ENCODE measurements at places on chromosomes 12 and 14. TPM values are rescaled to one million over a fixed set of nuclear protein-coding genes. Genes with fewer than 3 reads are reported as not detected.

HCAR3 gene
- polyA plus RNA-seq, result 1.2 TPM

BATF gene
- 3.1 TPM for polyA plus RNA-seq

OVCH1 gene
- polyA plus RNA-seq, result not detected

DNA sequence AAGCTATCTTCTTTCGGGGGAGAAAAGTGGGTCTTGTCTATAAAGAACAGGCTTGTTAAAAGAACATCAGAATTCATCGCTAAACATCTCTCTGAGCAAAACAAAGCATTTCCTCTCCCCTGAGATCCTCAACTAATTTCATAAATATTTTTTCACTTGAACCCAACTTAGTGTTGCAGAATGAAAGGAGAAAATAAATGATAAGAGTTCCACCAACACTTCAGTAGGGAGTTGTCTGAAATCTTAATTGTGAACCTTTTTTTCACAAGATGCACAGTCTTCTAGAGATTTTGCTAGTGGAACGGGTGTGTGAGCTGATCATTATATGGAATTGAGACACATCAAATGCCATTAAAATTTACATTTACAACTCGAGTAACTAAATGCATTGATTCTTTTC lies 1.3 kb upstream of the DAAM1 start:
- no peak overlapping the region for H3K4me3 ChIP-seq
- H3K36me3 ChIP-seq, result no peaks in the 10 kb centered on the region
- H3K4me1 ChIP-seq, result peaks cover 17% of the 10 kb centered on the region
- no peaks in the 10 kb centered on the region for H3K27me3 ChIP-seq
- H3K27ac ChIP-seq, result no peak overlapping the region

DNA sequence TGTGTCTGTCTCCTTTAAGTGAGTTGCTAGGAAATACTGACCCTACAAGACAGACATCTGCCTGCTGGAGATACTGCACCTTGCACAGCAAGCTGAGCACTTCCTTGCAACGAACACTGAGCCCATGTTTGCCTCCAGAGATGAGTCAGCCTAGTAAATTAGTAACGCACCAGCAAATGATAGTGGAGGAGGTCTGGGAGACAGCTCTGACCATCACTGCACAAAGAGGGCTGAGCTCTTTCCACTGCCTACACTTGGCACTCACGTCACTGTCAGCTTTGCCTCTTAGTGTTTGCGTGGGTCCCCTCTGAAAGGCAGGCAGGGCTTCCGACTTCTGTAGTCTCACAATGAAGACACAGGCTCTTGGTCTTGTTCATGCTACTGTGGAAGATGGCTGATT lies 109.0 kb downstream of the APAF1 start:
- H3K4me3 ChIP-seq, result no peak overlapping the region
- H3K27me3 ChIP-seq, result no peaks in the 10 kb centered on the region
- H3K4me1 ChIP-seq, result no peaks in the 10 kb centered on the region
- H3K27ac ChIP-seq, result peak overlapping the region; percentile 43
- no peaks in the 10 kb centered on the region for H3K36me3 ChIP-seq
- DNase-seq, result peak; percentile 69

MTA1 gene
- polyA plus RNA-seq, result 52.7 TPM

DNA sequence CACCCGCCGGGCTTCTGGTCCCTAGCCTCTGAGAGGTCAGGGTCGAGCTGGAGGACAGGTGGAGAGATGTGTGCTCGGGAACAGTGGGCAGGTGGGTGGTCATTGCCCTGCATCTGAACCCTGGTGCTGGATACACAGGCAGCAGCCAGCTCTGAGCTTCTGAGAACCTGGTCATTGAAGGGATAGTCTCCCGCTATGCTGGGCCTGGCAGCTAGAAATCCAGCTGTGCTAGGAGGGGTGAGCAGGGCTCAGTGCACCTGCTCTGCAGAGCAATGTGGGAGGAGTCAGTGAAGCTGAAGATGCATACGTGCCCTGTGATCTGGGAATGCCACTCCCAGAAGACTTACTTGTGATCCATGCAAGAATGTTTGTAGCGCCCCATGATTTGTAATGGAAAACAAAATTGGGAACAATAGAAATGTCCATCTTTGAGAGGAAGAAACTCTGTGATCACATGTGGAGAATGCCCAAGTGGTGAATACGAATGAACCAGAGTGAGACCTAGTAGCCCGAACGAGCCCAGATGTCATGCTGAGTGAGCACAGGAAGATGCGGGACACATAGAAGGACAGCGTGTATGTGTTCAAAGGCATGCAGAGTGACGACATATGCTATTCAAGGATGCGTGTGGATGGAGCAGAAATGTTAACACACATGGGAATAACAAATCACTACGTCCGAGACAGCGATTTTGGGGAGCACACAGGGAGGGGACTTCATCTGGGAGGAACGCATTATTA lies 63.4 kb downstream of the AACS start:
- H3K4me1 ChIP-seq, result peaks cover 14% of the 10 kb centered on the region
- H3K4me3 ChIP-seq, result no peak overlapping the region
- no peaks in the 10 kb centered on the region for H3K36me3 ChIP-seq
- no peak for DNase-seq

DNA sequence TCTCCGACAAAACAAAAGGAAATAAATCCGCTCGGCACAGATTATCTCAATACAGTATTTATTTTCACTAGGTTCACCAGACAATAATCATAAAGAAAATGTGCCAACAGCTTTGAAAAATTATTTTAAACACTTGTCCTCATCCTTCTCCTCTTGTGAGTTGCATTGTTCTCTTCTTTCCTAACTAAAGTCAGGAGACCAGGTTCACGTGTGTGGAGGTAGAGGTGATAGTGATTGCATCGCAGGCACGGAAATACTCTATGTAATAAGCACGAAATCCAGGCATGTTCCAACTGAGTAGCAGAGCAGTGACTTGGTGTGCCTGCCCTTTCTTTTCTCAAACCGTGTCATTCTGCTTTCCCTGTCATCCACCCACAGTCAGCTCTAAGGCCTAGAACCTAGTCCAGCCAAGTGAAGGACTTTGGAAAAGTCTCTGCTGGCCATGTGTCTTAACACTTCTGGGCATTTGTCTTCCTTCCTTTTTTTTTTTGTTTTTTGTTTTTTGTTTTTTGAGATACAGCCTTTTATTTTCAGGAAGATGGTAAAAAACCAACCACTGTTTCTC lies 939 bp upstream of the SEL1L start:
- DNase-seq, result no peak
- H3K27ac ChIP-seq, result peak overlapping the region; percentile 81
- peaks cover 18% of the 10 kb centered on the region for H3K4me1 ChIP-seq
- H3K4me3 ChIP-seq, result no peak overlapping the region
- H3K27me3 ChIP-seq, result no peaks in the 10 kb centered on the region

GRCh38 chr12:131102991-131103668 lies 149.4 kb downstream of the ADGRD1 start:
- H3K27me3 ChIP-seq, result no peaks in the 10 kb centered on the region
- no peak overlapping the region for H3K4me3 ChIP-seq
- H3K27ac ChIP-seq, result no peak overlapping the region

DNA sequence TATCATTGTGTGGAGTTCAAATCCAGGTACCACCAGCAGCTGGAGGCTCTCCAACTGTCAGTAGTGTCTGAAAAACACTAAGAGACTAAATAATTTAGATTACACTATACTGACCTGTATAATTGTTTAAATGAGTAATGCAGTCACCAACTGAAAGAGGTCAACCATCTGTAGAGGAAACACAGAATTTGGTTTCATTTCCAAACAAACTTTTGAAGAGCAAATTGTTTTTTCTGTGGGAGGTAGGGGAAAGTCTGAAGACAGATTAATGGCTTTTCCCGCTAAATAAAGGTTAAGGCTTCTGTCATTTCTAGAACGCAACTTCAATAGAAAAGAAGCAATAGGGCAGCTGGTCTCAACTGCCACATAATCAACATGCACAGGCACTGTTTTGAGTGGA lies 462.6 kb downstream of the PRKD1 start:
- H3K36me3 ChIP-seq, result no peaks in the 10 kb centered on the region
- H3K4me1 ChIP-seq, result no peaks in the 10 kb centered on the region
- peaks cover 4% of the 10 kb centered on the region for H3K27me3 ChIP-seq
- no peak overlapping the region for H3K27ac ChIP-seq
- H3K4me3 ChIP-seq, result no peak overlapping the region

GRCh38 chr12:1809591-1810190 lies 10.7 kb upstream of the LRTM2 start:
- H3K36me3 ChIP-seq, result no peaks in the 10 kb centered on the region
- peaks cover 3% of the 10 kb centered on the region for H3K4me1 ChIP-seq
- H3K27ac ChIP-seq, result peak overlapping the region; percentile 7
- H3K27me3 ChIP-seq, result no peaks in the 10 kb centered on the region
- no peak for DNase-seq

GRCh38 chr12:91890742-91891141 lies 254.9 kb downstream of the BTG1 start:
- H3K27ac ChIP-seq, result no peak overlapping the region
- H3K4me3 ChIP-seq, result no peak overlapping the region
- peaks cover 40% of the 10 kb centered on the region for H3K4me1 ChIP-seq
- DNase-seq, result no peak
- H3K27me3 ChIP-seq, result no peaks in the 10 kb centered on the region

DNA sequence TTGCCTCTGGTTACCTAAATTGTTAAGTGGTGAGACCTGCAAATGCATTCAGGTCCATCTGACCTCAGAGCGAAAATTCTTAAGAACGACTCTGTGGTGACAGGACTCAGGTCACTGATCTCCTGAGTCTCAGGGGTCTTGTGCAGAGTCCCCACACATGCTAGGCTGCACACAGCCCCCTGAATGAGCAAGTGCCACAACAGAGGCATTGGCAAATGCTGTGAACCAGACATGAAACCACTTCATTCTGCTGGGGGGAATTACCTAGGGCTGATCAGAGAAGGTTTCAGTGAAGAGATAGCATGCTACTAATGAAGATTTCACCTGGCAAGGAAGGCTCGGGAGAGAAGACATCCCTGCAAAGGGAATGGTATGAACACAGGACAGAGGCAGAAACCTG lies 281.6 kb downstream of the ITPR2 start:
- no peaks in the 10 kb centered on the region for H3K4me1 ChIP-seq
- H3K27me3 ChIP-seq, result no peaks in the 10 kb centered on the region
- H3K36me3 ChIP-seq, result no peaks in the 10 kb centered on the region
- no peak overlapping the region for H3K27ac ChIP-seq
- DNase-seq, result no peak

All from hepatocyte (in vitro differentiated cells).